ENCODE measurements at places on chromosomes 5 and 9. TPM values are rescaled to one million over a fixed set of nuclear protein-coding genes. Genes with fewer than 3 reads are reported as not detected.

DNA sequence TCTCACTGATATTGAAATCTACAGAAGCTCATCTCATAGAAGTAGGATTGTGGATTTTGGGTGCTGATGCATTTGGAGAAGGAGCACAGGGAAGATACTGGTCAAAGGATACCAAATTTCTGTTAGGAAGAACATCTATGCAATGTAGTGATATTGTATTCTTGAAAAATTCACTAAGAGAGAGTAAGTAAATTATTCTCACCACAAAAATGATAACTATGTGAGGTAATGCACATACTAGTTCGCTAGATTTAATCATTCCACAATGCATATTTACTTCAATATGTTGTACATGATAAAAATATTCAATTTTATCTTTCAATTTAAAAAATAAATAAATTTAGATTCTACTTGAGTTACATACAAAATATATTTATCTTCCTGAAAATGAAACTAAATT is 2040.5 kb upstream of the C9orf72 start:
- no peak for DNase-seq

- no peak for DNase-seq
These were observed 4.7 kb upstream of the CNTFR start for GRCh38 chr9:34594177-34594576.

Gene SLC4A9
- total RNA-seq: 0.42 TPM

Gene DAPK1
- total RNA-seq: 17.5 TPM

DNA sequence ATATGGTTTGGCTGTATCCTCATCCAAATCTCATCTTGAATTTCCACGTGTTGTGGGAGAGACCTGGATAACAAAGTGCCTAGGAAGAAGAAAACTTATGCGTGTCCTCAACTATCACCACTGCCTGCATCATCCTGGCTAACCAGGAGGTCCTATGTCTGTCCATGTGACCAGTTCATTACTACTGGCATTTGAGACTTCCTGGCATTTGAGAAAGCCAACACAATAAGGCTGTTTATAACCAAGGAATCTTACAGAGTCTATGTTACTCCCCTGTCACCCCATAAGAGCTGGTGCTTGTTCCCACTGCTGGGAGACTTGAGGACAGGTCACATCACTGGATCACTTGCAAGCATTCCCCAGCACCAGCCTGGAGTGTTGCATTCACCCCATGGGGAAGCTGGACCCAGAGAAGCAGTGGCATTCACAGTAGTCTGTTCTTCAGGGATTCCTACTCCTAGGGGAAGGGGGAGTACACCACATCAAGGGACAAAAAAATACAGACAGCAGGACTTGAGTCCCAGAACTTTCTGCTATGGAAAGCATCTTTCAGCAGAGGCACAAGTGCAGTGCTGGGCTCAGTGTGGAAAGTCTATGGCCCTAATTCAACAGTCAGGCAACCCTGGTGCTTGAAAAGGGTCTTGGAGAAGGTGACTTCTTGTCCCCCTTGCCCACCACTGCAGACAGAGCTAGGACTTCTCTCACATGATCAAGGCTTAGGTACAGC is 717.1 kb downstream of the SEMA5A start:
- no peak for DNase-seq

Gene SPINK1
- 623 TPM for total RNA-seq

GRCh38 chr5:152164860-152165259 is 240.2 kb upstream of the GLRA1 start:
- DNase-seq: no peak

DNA sequence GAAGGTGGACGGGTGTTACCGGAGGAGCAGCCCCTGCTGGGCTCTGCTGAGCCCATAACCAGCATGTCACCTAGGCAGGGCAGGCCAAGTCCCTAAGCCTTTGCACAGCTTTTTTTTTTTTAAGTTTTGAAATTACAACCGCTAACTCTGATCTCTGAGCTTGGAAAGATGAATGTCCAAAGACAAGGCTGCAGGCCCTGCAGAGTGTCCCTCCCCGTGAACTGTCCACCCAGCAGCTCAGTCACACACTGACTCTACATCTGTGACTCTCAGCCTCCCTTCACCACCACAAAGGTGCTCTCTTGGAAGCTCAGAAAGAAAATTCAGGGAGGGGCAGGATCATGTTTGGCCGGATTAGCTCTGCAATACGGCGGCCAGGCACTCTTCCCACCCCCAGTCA is 119.0 kb upstream of the PPP1R26 start:
- DNase-seq: no peak

Gene ECSCR
- total RNA-seq: 7.4 TPM

DNA sequence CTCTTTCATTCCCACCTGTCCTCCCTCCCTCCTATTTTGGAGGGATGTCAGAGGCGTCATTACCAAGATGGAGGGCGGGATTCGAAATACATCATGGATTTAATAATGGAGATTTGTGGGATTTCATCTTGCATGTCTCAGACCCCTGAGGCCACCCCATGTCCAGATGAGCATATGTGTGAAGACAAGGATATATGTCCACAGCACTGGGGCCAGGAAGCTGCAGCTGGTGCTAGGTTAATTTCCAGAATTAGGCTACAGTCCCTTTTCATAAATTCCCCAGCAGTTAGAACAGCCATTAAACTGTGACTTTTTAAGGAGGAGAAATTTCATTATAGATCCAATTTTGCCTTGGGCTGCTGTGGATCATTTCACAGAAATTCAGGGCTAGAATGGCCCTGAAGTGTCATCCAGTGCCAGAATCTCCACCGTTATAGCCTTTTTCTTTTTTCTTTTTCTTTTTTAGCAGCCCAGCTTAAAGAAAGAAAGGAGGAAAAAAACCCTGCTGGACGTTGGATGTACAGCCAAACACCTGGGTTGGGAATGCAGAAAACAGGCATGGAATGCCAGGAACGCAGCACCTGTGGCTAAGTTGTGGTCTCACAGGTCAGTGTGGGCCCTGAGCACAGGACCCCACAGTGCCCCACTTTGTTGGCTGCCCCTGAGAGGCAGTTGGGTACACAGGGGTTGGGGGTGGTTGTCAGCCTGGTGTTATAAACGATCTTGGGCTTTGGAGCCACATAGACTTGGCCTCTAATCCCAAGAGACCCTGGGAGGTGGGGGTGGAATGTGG is 50.2 kb upstream of the CXCL14 start:
- DNase-seq: no peak

Gene TAF11L3
- not detected for total RNA-seq

GRCh38 chr5:59390074-59390659 is 503.4 kb downstream of the PDE4D start:
- peak; percentile 32 for DNase-seq

DNA sequence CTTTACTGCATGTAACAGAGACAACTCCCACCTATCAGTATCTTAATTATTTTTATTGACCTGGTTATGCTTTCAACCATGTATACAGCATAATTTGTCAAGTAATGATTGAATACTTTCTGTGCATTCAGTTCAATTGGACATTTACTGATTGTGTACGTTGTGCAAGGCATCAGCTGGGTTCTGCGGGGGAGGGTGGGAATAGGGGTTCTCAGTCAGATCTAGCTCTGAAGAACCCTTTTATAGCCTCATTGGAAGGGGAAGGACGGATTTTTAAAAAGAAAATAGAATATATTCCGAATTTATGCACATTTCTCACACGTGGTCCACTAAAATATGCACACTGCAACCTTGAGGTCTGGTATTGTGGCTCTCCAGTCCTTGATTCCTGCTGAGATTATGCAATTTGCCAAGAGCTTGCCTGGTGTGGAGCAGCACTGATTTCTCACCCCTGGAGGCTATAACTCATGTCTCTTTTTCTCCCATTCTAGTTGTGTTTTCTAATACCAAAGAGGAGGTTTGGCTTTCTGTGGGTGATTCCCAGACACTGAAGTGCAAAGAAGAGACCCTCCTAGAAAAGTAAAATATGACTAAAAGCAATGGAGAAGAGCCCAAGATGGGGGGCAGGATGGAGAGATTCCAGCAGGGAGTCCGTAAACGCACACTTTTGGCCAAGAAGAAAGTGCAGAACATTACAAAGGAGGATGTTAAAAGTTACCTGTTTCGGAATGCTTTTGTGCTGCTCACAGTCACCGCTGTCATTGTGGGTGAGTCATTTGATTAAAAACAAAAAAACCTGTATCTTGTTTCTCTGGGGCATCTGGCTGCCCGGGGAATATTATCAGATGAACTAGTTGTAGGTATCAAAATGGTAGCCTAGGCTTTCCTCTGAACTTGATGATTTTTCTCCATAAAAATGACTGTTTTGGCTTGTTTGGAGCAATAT is 1.7 kb downstream of the SLC1A3 start:
- DNase-seq: no peak

GRCh38 chr9:136571531-136571930 is 25.7 kb upstream of the NOTCH1 start:
- DNase-seq: no peak

DNA sequence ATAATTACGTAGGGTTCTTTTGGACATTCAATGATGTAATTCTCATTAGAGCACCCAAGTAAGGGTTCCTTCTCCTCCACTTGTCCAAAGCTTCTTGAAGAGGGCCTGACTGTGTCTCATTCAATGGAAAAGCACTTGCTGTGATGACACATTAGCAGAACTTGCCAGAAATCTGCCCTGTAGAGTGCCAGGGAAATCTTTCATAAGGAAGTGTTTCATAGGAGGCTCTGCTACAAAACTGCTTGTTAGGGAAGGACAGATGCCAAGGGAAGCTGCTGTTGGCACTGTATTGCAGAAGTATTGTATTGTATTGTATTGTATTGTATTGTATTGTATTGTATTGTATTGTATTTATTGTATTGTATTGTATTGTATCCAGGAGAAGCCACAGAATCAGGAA is 45.5 kb upstream of the MPDZ start:
- DNase-seq: no peak

- no peak for DNase-seq
These were observed 50.8 kb upstream of the CTNNA1 start for GRCh38 chr5:138702166-138703077.

Gene SLC44A1
- total RNA-seq: 151 TPM

GRCh38 chr5:103706939-103707682 is 144.5 kb upstream of the NUDT12 start:
- no peak for DNase-seq

DNA sequence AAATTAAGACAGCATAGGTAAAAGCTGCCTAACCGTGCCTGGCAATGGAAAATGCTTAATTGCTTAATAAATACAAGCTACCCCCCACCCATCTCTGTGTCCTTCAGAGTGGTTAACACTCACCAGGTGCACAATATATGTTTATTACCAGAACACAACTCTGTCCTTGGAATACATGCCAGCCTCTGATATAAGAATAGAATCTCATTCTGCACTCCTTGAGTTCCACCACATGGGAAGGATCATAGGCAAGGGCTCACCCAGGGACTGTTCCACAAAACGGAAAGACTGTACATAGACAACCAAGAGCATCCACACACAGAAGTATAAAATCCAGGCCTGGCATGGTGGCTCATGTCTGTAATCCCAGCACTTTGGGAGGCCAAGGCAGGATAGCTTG is 91.4 kb downstream of the STRBP start:
- DNase-seq: no peak

- DNase-seq: no peak
These were observed 12.5 kb downstream of the LECT2 start for GRCh38 chr5:135942202-135942771.
